ENCODE measurements at places on chromosomes 2 and 18. TPM values are rescaled to one million over a fixed set of nuclear protein-coding genes. Genes with fewer than 3 reads are reported as not detected.

SLC19A3 gene
- total RNA-seq: not detected

OR6B2 gene
- not detected for total RNA-seq

LYG2 gene
- total RNA-seq: not detected

ANKRD30B gene
- 1.6 TPM for total RNA-seq

SLC16A14 gene
- 0.52 TPM for total RNA-seq

FAM124B gene
- 0.10 TPM for total RNA-seq

ZSCAN30 gene
- 20.0 TPM for total RNA-seq

CDH7 gene
- total RNA-seq: 0.10 TPM

C2orf15 gene
- total RNA-seq: 0.78 TPM

PIAS2 gene
- 38.9 TPM for total RNA-seq

AMER3 gene
- total RNA-seq: not detected

LOXHD1 gene
- total RNA-seq: not detected

GPBAR1 gene
- total RNA-seq: 1.1 TPM

REG3A gene
- not detected for total RNA-seq

EHD3 gene
- 5.0 TPM for total RNA-seq

HADHB gene
- 137 TPM for total RNA-seq

PRKRA gene
- 124 TPM for total RNA-seq

OTOS gene
- total RNA-seq: not detected

TXNDC2 gene
- 0.10 TPM for total RNA-seq

SIX3 gene
- total RNA-seq: not detected

SERPINB13 gene
- not detected for total RNA-seq
